ENCODE measurements at places on chromosomes 3 and 15.

DNA sequence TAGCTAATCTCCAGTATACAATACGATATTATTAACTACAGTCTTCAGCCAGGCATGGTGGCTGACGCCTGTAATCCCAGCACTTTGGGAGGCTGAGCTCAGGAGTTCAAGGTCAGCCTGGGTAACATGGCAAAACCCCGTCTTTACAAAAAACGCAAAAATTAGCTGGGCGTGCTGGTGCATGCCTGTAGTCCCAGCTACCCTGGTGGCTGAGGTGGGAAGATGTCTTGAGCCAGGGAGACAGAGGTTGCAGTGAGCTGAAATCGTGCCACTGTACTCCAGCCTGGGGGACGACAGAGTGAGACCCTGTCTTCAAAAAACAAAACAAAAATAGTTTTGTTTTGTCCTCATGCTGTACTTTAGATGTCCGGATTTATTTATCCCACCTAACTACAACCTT lies 29.2 kb upstream of the SV2B start:
- DNase-seq = no peak

DNA sequence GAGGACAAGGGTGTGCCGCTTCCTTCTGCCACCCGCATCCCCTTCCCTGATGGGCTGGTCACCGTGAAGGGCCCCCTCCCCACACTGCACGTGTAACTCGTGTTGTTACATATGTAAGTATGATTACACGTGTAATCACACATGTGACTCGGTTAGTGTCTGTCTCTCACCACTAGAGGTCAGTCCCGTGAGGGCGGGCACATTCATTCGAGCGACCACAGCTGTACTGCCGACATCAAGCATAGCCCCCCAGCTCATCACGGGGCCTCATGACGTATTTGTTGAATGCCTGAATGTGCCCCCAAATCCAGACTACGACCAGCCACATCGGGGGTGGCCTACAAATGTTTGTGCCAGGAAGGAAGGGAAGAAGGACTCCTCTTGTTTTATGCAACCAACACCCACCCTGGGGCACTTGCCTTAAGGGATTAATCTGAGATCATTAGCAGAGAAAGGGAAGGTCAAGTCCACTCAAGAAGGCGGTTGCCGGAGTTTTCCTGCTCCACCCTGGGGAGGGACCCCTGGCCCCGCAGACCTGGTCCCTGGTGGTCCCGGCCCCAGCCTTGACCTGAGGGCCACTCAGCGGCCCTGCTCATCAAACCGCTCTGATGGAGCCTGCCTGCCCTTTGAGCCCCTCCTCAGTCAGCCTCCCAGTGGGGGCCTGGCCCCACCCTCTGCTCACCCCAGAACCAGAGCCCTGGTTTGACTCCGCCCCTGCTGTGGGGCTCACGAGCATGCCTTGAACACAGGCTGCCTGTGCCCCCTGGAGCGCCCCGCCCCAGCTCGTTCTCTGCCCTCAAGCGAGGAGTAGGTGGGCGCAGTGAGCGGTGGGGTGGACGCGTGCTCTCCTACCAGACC lies 52.8 kb downstream of the RGMA start:
- peak; percentile 46 for DNase-seq

- DNase-seq = no peak
Measured at GRCh38 chr3:69129531-69129930, 7.1 kb upstream of the LMOD3 start.

DNA sequence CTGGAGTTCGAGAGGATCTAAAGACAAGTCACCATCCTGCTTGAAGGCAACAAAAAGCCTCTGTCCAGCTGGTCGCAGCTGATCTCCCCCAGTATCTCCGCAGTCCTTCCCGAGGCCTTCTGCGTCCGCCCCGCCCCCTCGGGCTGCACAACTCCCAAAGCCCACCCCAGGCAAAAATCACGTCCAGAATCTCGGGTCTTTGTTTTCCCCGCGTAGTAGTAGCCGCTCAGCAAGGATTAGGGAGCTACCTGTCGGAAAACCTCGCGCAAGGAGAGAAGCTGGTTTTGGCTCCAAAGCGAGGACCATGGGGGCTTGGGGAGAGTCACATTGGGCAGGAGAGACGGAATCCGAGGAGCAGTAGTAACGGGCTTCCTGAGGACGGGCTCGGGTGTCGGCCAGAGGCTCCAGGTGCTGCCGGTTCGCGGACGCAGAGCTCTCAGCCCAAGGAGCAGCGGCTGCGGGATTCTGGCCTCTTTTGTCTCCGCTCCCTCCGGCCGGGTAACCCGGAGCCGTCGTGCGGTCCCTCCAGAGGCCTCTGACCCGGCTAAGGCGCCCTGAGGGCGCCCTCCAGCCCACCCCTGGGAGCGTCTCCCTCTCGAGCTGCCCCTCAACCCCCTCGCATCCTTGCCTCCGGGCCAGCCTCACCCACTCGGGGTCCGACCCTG lies 401 bp downstream of the ZSCAN29 start:
- DNase-seq = no peak

- DNase-seq = no peak
Measured at GRCh38 chr3:134189849-134190248, 60.8 kb downstream of the RYK start.

DNA sequence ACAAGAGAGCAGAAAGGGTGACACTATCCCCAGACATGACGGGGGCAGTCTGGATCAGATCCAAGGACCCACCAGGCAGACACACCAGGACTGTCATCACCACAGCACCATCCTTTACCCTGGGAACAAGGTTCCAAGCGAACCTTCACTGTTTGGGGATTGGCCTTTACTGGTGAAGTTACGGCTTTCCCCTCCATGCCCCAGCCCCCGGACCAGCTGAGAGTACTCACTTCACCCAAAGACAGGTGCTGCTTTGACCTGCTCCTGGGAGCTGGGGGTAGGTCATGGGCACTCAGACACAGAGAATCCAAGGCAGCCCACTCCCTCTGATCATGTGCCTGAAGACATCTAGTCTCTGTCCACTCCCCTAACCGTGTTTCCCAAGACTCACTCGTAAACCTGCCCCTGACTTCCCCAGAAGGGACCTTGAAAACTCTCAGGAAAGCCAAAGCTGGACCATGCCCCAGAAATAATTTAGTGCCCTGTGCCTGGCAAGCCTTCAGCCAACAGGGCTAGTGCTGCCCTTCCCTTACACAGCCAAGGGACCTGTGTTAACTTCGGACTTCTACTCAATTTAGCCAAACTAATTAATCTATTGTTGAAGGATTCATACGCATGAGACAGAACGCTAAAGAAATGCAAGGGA lies 2.8 kb downstream of the RRP9 start:
- DNase-seq = no peak

- DNase-seq = no peak
Measured at GRCh38 chr15:92425578-92426225, 32.0 kb downstream of the ST8SIA2 start.

DNA sequence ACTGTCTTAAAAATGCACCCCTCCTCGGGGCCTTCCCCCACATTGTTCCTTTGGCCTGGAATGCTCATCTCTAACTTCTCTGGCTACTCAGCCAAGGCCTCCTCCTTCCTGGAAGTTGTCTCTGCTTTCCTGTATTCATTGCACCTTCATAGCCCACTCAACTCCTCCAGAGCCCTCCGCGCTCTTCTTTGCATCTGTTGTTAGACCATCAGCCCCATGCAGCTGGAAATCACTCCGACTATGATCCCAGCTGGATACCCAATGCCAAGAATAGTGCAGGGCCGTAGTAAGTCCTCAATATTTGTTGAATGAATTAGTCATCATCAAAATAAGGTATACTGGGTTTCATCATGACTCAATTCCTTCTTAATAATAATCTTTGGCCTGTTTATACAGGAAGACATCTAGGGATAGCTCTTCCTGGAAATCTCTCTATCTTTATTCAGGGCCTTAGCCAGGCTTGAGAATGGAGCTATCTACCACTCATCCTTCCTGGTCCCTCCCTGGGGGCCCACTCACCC lies 112.7 kb downstream of the SYNPR start:
- no peak for DNase-seq

DNA sequence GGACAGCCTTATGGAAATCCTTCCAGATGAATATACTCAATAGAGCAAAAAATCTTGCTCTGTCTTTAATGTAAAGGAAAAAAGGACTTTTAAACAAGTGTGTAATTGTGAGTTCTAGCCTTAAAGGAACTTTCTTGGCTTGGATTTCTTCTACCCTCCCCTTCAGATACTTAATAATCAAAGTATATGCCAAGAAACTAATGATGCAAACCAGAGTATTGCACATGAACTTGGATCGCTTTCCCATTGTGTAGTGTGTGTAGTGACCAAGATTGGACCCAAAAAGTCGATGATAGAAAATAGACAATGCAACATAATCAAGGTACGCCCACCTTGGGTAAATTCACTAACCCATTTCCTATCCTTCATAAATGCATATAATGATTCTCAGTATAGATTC lies 123.8 kb downstream of the TIGIT start:
- DNase-seq = no peak

DNA sequence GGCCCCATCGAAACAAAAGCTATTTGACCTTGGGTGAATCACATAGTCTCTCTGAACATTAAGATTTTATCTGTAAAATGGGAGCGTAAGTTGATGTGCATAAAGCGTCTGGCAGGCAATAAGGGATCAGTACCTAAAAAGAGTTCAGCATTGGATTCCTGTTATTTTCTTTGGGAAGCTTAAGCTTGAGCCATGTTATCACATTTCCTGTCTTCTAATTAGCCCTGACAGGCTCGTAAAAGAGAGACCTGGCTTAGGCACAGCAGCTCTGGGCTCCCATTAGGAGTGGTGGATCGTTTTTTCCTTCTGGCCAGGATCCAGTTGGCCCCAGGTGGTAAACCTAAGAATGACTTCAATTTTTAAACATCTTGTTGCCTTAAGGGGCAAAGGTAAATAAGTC lies 26.0 kb upstream of the CA12 start:
- no peak for DNase-seq

DNA sequence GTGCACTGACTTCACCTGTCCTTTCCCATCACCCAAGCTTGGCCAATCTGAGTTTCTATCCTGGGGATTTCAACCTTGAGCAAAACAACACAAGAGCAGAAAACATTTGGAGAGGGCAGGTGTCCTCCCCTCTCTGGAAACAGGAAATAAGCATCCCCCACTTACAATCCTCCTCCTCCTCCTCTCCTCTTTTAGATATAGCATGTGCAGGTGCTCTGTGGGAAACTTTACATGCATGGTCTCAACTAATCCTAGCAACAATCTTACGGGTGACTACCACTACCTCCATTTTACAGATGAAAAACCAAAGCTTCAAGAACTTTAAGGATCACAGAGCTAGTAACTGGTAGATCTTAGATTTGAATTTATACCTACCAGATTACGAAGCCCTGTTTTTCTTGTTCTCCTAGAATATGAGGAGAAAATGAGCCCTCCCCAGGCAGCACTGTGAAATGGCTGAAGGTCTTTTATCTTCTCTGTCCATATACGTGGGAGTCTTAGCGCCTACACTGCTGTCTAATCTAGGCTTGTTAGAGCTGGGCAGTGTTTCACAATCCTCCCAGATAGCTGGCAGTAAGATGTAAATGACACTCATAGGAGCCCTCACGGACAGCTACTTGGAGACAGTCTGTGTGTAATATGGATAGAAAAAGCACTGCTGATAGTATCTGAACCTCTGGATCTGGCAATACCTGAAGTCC lies 301.2 kb upstream of the PROK2 start:
- DNase-seq = no peak

DNA sequence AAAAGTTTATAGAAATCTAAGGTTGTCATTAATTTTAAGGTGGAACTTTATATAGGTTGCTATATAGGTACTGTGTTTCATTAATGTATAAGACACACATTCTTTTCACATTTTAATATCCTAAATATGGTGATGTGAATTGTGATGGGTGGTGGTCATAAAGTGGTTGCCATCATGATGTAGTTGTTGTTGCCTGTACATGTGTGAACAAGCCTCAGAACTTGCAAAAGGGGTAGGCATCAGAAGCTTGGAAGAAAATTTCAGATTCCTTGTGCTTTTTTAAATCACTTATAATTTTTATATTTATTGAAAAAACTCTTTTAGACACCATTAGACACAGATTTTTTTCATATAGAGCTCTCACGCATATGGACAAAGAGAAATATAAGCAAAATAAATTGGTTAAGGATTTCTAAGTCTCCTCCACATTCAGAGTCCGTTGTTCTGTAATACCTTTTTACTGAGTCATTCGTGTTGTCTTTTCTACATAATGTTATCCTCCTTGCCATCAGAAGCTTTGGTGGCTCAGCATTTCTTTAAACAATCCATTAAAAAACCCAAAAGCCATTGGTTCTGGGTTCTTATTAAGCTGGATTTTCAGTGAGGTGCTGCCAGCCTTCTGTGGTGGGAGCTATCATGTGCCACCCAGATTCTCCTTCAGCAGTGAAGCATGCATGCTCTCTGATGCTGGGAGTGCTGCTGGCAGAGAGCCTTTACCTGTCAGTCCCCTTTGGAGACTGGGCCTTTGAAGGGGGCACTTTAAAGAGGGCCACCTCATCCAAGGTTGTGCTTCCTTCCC lies 140.4 kb upstream of the GALNT15 start:
- no peak for DNase-seq

GRCh38 chr15:77057072-77057471 lies 13.8 kb downstream of the TSPAN3 start:
- DNase-seq = no peak

DNA sequence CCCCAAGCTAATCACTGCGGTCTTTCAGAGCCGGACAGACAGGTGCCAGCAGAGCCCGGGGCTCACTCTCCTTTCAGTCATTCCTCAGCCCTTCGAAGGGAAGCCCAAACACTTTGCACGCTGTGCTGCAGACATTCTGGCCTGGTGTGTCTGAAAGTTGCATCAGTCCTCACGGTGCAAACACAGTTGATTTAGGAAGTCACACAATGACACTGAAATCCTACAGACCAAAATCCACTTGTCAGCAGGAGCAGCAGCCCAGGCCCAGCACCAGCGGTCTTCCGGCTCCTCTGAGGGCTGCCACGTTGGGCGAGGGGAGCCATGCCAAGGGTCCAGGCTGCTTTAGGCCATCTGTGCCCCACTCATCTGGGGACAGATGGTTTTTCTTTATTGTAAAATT lies 61.6 kb downstream of the RGMA start:
- no peak for DNase-seq

DNA sequence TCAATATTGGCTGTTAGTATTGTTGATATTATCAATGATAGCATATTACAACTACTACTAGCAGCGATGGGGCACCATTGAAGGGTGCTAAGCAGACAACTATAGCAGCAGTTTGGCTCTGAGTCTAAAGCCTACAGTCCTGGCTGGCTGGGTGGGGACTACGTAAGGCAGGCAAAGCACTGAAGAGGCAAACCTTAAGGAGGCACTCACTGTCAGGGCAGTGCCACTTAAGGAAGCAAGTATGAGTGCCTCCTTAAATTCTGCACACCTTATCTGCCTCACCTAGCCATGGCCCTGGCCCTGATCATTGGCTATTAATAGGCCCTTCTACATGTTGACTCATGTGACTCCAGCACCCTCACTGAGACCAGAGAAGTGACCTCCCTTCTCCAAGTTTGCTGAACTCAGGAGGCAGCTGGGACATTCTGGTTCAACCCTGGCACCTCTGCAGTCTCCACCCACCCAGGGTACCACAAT lies 20.6 kb downstream of the CDCP1 start:
- DNase-seq = no peak

GRCh38 chr3:110165753-110166152 lies 828.4 kb upstream of the DPPA4 start:
- DNase-seq = no peak

GRCh38 chr3:18720543-18720942 lies 295.4 kb upstream of the SATB1 start:
- no peak for DNase-seq

- DNase-seq = no peak
Measured at GRCh38 chr3:77068808-77069207, 28.9 kb downstream of the ROBO2 start.

GRCh38 chr3:37492977-37493471 lies 318.6 kb upstream of the LRRFIP2 start:
- no peak for DNase-seq

GRCh38 chr3:171268677-171269076 lies 191.5 kb downstream of the TNIK start:
- no peak for DNase-seq
